A549 treated with GW870086 at 1 μM for 4 hours (cell line): ENCODE measurements at places on chromosomes 1 and 21. TPM values are rescaled to one million over a fixed set of nuclear protein-coding genes. Genes with fewer than 3 reads are reported as not detected.

The APCS gene
- not detected in 5 replicates for total RNA-seq

The B3GALT6 gene
- total RNA-seq: 11.1 to 18.4 TPM (median 17.7 TPM) in 5 replicates

The DIRAS3 gene
- 1.0 to 1.5 TPM (median 1.1 TPM) in 5 replicates for total RNA-seq

The TRAPPC3 gene
- 73.8 to 83.7 TPM (median 78.8 TPM) in 5 replicates for total RNA-seq

The CD48 gene
- not detected in 5 replicates for total RNA-seq

The HORMAD1 gene
- total RNA-seq: 6.2 to 10.6 TPM (median 9.7 TPM) in 5 replicates

The SIPA1L2 gene
- total RNA-seq: 6.4 to 7.6 TPM (median 6.6 TPM) in 5 replicates

The GBP6 gene
- not detected in 5 replicates for total RNA-seq

The LRRC38 gene
- 0.06 TPM in 1 of 5 replicates, not detected in the others for total RNA-seq

The TNFRSF4 gene
- total RNA-seq: 0.12 to 0.22 TPM in 2 of 5 replicates, not detected in the others

The KCNT2 gene
- 0.06 to 0.07 TPM (median 0.07 TPM) in 4 of 5 replicates, not detected in the other for total RNA-seq

The OLFML3 gene
- total RNA-seq: 3.4 to 5.4 TPM (median 4.0 TPM) in 5 replicates

The HSD3B2 gene
- not detected in 5 replicates for total RNA-seq

The GREM2 gene
- total RNA-seq: 0.14 to 0.18 TPM (median 0.16 TPM) in 4 of 5 replicates, not detected in the other

The RGSL1 gene
- total RNA-seq: not detected in 5 replicates

The TIE1 gene
- total RNA-seq: not detected in 5 replicates

The TESK2 gene
- total RNA-seq: 0.14 to 0.30 TPM (median 0.24 TPM) in 5 replicates

The GFI1 gene
- 0.15 to 0.24 TPM (median 0.22 TPM) in 4 of 5 replicates, not detected in the other for total RNA-seq

The SH2D1B gene
- 0.10 to 0.15 TPM (median 0.10 TPM) in 5 replicates for total RNA-seq

The HHIPL2 gene
- total RNA-seq: 9.2 to 12.1 TPM (median 10.8 TPM) in 5 replicates

The OR2T6 gene
- not detected in 5 replicates for total RNA-seq

The ERICH3 gene
- total RNA-seq: not detected in 5 replicates

The NHLH1 gene
- total RNA-seq: 0.30 to 0.51 TPM (median 0.38 TPM) in 5 replicates

The FGR gene
- total RNA-seq: 0.05 TPM in 1 of 5 replicates, not detected in the others

The LHX8 gene
- 0.77 to 1.3 TPM (median 0.97 TPM) in 5 replicates for total RNA-seq

The SLFNL1 gene
- 0.07 TPM in 1 of 5 replicates, not detected in the others for total RNA-seq
